M059J (cell line): ENCODE measurements at places on chromosomes 6 and 20.

GRCh38 chr20:59789686-59790085, 143.8 kb downstream of the SYCP2 start:
- no peak for DNase-seq

DNA sequence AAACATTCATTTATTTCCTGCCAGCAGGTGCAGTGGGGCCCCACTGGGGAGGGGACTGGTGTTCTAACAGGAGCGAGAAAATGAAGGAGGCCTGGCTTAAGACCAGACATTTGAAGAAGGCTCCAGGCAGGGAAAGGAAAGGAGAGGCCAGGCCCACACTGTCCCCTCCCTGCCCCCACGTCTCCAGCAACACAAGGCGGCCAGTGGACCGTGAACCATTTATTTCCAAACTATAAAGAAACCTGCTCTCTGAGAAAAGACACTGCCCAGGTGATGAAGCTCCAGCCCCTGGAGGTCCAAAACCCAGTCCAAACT, 41.4 kb upstream of the CDH22 start:
- no peak for DNase-seq

- peak; percentile 94 for DNase-seq
These were observed 13.9 kb upstream of the ATG5 start for GRCh38 chr6:106339334-106340029.

DNA sequence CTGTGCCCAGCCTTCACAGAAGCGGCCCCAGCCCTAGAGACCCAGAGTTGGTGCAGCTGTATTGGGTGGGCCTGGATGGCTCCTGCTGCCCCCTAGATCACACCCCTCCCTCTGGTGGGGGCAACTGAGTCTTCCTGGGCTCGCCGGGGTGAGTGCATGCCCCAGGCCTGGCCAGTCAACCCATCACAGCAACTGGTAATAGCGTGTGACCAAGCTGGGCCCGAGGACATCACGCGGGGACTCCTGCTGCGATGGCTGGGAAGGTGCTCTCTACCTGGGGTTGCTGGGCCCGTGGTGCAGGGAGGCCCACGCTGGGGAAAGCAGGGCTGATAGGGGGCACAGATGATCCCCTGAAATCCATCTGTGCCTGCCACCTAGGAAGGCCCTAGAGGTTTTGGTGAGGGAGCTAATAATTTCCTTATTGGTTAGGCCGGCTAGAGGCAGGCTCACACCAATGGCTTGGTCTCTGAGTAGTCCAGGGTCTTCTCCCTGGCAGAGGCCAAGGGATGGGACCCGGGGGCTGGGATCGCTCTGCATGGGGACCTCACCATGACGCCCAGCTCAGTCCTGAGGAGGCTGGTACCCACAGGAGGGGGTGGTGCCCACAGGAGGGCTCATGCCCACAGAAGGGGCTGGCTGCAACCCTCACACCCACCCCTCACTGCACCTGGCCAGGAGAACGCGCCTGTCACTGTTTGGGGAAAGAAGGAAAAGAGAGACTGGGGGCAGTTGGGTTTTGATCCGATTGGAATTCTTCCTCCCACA, 103.9 kb downstream of the ASXL1 start:
- no peak for DNase-seq

DNA sequence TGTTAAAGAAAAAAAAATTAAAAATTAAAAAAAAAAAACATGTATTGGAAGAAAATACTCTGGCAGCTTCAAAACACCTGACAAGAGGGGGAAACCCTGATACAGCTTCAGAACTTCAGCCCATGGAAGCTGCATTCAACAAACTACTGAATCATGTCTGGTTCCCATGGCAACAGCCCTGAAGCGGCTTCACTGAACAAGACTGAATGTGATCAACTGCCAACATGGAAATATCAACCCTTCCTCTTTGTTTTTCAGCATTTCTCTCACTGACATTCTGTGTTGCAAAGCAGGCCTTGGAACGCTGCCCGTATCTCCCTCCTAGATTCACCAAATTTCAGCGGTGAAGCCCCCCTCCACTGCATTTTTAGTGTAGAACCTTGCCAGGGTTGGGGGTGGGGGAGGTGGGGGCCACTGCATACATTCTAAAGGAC, 91.3 kb upstream of the SHLD1 start:
- DNase-seq: peak; percentile 98

DNA sequence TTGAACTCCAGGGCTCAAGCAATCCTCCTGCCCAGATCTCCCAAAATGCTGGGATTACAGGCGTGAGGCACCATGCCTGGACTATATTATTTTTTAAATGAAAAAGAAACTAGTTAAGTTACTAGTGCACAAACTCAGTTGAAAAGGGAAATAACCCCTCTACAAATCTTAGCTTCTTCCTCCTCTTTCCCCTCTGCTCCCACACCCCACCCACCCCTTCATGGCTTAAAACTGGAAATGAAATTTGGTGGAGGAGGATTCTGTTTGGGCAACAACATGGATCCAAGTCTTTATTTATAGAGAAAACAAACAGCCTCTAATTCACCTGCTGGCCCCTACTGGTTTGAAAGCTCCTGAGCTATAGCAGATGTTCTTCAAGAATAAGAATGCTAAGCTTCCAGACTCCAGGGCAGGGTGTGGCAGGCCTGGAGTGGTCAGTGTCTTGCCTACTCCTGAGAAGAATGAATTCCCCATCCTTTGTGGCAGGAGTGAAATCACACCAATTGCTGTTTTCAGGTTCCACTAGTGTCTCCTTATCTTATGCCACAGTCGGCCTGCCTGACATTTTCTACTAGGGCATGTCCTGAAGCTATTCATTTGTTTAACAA, 73.5 kb downstream of the ZFP64 start:
- DNase-seq: no peak

- no peak for DNase-seq
These were observed 88.4 kb downstream of the ID4 start for GRCh38 chr6:19925533-19925932.

GRCh38 chr20:5470943-5471342, 154.2 kb upstream of the PROKR2 start:
- no peak for DNase-seq

DNA sequence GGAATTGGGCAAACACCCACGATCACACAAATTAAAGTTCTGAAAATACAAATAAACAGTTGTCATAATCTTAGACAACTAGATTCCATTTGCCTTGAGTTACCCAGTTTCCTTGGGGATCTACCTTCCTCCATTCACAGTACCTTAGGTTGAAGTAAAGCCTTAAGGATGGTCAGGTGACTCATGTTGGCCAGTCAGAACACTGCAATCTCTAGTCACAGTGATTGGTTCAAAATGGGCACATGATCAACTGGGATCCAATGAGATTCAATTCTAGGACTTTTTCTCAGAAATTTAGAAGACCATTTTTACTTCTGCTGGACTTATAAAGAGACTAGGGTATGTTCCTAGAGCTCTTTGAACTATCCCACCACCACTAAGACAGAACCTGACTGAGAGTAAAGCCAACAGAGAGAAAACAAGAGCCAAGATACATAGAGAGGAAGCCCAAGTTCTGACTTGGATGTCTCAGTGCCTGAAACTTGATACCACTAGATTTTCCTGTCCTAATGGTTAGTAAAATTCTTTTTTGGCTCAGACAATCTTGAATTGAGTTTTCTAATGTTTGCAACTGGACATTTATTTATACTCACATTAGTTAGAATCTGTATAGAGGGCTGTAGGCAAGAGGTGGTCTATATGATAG, 8.6 kb upstream of the CLIC5 start:
- peak; percentile 18 for DNase-seq
